ENCODE measurements at places on chromosomes 11 and 22.
A peak's percentile ranks its signal among the peaks of the same experiment; 100 is the strongest.

- no peak for DNase-seq
These were observed 51.2 kb downstream of the KCNJ4 start for GRCh38 chr22:38403812-38404211.

- DNase-seq: no peak
These were observed 8.7 kb downstream of the SPI1 start for GRCh38 chr11:47369676-47370075.

DNA sequence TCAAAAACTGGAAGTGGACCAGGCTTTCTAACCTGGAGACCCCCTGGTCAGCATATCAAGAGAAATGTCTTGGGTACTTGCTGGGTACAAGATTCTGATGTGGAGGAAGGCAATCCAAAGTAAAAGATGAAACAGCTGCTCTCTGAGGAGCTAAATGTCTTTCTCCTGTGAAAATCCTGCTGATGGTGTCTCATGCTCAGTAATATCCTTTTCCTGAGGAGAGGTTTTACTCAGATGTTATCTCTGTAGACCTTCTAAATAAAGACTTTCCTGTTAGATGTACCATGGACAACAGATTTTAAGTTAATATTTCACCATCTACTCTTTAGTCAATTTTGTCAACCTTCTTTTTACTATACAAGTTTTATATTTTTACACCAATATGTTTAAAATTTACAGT is 62.9 kb downstream of the FAM83F start:
- DNase-seq: no peak

GRCh38 chr22:24068717-24069297 is 57.7 kb downstream of the CABIN1 start:
- no peak for DNase-seq

- DNase-seq: no peak
These were observed 14.4 kb upstream of the SORL1 start for GRCh38 chr11:121437686-121438078.

DNA sequence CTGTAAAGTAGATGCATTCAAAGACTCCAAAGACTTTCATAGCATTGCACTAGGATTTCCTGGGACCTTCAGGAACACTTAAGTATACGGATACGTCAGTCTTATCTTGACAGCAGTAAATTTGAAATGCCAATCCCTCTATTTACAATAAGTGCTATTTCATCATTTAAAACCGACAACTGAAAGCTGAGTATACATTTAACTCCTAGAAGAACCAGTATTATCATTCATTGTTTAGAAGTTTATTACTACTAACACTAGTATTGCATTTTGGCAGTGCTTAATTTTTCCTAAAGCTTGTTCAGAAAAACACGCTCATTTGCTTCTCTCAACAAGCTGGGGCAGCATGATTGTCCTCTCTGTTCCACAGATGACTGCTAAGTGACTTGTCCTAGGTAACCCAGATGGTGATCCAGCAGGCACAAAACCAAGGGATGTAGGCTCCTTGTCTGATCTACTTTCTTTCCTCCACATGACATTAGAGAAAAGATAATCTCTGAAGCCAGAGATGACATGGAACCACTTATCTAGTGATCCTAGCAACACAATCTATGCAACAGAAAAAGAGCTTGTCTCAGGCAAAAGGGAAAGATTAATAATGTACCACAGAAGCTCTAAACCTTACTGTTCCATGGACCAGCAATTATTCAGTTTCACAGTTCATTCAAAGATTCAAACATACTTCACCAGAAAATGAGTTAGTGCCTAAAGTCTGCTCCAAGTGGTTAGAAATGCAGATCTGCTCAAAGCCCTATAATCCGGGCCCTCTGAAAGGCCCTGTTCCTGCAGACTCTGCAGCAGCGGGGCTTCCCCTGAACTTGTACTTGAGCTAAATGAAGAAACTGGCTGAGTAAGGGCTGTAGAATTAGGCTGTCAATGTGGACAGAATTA is 5.2 kb downstream of the MAML2 start:
- no peak for DNase-seq

DNA sequence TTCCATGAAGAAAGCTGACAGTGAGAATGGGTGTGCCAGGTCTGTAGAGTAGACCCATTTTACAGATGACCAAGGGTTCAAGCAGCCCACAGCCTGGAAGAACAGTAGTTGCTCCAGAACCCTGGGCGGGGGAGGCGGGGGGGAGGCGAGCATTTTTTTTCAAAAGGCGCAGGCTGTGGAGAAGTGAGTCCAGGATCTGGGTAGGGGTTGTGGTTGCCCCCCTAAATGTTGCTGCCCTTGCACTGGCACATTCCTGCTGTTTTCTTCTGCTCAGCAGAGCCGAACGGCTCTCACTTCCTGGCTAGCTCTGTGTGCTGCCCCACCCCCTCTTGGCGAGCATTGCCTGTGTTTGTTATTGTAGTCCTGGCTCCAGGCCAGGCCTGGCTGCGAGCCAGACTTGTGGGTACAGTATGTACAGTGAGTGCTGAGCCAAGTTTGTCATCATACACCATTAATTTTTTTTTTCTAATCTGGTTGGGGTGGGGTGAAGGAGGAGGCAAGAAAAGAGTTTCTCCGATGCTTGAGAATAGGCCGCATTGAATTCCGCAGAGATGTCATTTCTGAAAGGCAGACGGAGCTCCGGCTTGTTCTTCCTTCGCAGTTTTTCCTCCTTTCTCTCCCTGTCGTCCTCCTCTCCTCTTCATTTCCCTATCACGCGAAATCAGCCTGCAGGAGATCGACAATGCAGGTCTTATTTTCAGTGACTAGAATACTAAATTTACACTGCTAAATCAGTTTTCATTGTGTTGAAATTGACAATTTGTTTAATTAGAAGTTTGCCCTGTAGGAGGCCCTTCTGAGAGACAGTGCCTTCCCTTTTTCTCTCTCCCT is 100.5 kb downstream of the ZBTB16 start:
- peak; percentile 88 for DNase-seq

GRCh38 chr22:31944700-31945442 is 536 bp downstream of the YWHAH start:
- peak; percentile 28 for DNase-seq

- no peak for DNase-seq
These were observed 96.2 kb downstream of the RDX start for GRCh38 chr11:110200241-110200640.

GRCh38 chr11:103800406-103801114 is 235.9 kb upstream of the DDI1 start:
- DNase-seq: no peak

GRCh38 chr11:22536071-22536470 is 89.6 kb downstream of the FANCF start:
- no peak for DNase-seq

DNA sequence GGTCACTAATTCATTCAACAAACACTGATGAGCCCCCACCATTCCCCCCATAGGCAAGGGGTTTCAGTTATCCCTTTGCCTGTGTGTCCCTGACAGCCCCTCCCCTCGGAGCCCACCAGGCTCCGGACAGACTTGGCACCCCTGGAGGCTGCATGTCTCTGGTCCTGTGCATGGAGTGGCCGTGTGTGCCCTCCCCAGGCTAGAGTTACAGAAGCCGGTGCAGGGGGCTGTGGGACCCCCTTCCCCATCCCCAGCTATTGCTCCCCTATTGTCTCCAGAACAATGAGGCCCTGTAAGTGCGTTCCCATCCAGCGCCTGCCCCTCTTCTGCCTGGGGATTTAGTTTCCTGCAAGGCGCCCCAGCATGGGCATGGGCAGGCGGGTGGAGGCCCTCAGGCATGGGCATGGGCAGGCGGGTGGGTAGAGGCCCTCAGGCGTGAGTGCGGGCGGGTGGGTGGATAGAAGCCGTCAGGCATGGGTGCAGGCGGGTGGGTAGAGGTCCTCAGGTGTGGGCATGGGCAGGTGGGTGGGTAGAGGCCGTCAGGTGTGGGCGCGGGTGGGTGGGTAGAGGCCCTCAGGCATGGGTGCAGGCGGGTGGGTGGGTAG is 1.5 kb downstream of the MUC2 start:
- no peak for DNase-seq

DNA sequence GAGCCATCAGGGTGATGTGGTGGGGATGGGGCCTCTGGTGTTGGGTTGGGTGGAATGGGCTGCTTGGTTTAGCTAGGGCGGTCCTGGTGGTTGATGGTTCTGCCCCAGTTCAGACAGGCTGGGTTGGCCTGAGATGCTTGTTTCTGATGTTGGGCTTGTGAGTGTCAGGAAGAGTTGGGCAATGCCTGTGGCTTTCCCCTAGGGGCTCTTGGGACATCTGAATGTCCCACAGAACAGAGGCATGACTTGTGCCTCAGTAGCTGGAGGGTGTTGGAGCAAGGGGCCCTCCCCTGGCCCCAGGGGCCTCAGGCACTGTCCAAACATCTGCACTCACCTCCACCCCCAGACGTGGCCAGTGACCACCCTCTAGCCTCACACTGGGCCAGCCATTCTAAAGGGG is 14.0 kb upstream of the CTSD start:
- DNase-seq: no peak

GRCh38 chr11:19398772-19399527 is 158.2 kb upstream of the E2F8 start:
- no peak for DNase-seq

DNA sequence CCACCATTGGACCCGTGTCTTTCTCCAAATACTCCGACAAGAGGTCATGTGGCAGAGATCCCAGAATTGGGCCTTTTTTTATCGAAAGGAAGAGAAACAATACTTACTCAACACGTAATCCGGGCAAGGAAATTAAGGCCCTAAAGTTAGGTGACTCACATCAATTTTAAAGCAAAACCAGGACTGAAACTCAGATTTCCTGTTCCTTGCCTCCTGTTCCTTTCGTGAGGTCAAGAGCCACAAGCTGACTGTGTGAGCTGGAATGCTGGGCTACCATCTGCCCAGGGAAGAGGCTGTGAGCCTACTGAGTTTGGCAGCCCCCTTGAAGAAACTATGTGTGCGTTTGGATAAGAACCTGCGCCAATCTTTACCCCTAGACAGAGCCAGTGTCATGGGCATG is 27.1 kb upstream of the MRGPRX2 start:
- no peak for DNase-seq

GRCh38 chr22:27576815-27577573 is 224.6 kb downstream of the MN1 start:
- DNase-seq: no peak

- no peak for DNase-seq
These were observed 135.0 kb downstream of the CSNK2A3 start for GRCh38 chr11:11217929-11218628.

- no peak for DNase-seq
These were observed 20.4 kb downstream of the FAM168A start for GRCh38 chr11:73577496-73577917.

DNA sequence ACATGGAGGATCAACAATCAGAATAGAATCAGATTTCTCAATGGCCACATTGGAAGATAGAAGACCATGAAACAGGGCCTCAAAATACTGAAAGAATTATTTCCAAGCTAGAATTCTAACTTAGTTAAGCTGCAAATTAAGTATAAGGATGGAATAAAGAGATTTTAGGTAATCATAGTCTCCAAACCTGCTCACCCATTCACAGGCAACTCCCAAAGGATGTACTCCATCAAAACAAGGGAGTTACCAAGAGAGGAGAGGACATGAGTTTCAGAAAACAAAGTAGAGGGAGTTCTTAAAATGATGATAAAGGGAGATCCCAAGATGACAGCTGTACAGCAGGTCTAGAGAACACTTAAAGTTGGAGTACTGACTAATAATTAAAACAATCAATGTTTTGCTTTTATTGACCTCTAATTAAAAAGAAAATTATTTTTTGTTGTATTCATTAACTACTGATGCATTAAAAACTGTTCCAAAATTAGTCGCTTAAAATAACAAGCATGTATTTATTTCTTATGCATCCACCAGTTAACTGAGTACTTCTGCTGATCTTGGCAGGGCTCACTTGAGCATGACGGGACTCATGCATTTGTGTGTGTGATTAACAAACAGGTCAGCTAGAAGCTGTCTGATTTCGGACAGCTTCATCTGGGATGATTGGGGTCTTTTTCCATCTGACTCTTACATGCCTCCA is 95.6 kb downstream of the CD44 start:
- no peak for DNase-seq

DNA sequence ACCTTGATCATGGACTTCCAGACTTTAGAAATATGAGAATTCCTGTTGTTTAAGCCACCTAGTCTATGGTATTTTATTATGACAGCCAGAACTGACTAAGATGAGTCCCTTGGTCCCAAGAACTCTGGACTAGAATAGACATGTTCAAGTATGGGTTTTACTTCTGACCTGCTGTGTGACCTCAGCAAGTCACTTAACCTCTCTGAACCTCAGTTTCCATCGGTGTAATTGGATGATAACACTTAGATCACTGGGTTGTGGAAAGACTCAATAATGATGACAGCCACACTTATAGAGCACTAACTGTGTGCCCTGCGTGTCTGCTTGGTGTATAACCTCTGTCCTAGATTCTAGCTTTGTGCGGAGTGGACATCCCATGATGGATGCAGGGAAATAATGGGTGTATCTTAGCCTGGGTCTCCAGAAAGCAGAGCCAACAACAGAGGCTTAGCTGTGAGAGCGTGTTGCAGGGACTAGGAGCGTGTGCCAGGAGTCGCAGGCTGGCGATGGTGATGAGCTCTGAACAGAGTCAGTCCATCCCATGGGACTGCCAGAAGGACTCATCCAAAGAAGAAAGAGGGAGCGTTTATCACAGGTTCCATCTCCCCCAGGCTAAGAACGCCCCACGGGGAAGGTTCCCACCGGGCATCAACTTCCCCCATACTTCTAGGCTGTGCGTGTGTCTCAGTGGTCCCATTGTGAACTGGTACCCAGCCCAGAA is 93.2 kb upstream of the TP53I11 start:
- DNase-seq: no peak

DNA sequence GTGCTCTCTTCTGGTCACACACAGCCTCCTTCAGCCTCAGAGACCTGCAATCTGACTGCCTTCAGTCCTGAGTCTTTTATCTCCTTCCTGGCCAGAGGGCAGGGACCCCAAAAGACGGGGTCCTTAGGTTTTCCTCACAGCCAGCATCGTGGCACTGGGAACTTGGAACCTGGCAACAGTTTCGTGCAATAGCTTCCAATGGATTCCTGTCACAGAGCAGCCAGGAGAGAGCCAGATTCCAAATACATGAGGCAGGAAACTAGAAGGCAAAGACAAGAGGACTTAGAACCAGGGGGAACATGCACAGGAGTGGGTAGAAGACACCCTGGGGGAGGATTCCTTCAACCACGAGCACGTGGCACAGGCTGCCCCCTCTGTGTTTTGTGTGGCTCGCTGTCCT is 48.6 kb downstream of the C11orf91 start:
- DNase-seq: no peak

- DNase-seq: peak; percentile 13
These were observed 5.4 kb downstream of the PLA2G6 start for GRCh38 chr22:38176170-38176741.

- no peak for DNase-seq
These were observed 72.8 kb upstream of the CLNS1A start for GRCh38 chr11:77710358-77710757.

- no peak for DNase-seq
These were observed 264.7 kb upstream of the CCDC179 start for GRCh38 chr11:23124996-23125395.

- DNase-seq: peak; percentile 51
These were observed 24.2 kb downstream of the TSKU start for GRCh38 chr11:76807206-76807875.

- DNase-seq: no peak
These were observed 2168.8 kb upstream of the RAG2 start for GRCh38 chr11:38766796-38767195.

- no peak for DNase-seq
These were observed 108.1 kb upstream of the THY1 start for GRCh38 chr11:119531056-119531455.

Measured in activated CD4-positive, alpha-beta T cell treated with anti-CD3 and anti-CD28 coated beads, Interleukin-2, amount 50 U/mL, for 4 hours (primary cell).